Thoracic aorta (tissue), 2 donors: ENCODE measurements at places on chromosomes 5 and 9. TPM values are rescaled to one million over a fixed set of nuclear protein-coding genes. Genes with fewer than 3 reads are reported as not detected.

GRCh38 chr5:168984135-168984675, 316.7 kb downstream of the SLIT3 start:
- no peak for DNase-seq

- no peak for DNase-seq
Observed at GRCh38 chr5:166906991-166907713, 1384.3 kb upstream of the WWC1 start.

GRCh38 chr5:57097526-57097925, 76.3 kb upstream of the GPBP1 start:
- DNase-seq, result no peak

GRCh38 chr9:134289241-134289875, 36.9 kb upstream of the RXRA start:
- no peak for DNase-seq

The GLDC gene
- total RNA-seq, result 3.0 TPM

The TLR4 gene
- total RNA-seq, result 94.5 TPM
